Natural killer cell (primary cell): ENCODE measurements at places on chromosomes 16 and 17.

GRCh38 chr16:57764006-57764340, 28.4 kb downstream of the KATNB1 start:
- H3K4me1 ChIP-seq = peaks cover 5% of the 10 kb centered on the region
- no peaks in the 10 kb centered on the region for H3K27me3 ChIP-seq
- no peak overlapping the region for H3K27ac ChIP-seq
- H3K36me3 ChIP-seq = no peaks in the 10 kb centered on the region

DNA sequence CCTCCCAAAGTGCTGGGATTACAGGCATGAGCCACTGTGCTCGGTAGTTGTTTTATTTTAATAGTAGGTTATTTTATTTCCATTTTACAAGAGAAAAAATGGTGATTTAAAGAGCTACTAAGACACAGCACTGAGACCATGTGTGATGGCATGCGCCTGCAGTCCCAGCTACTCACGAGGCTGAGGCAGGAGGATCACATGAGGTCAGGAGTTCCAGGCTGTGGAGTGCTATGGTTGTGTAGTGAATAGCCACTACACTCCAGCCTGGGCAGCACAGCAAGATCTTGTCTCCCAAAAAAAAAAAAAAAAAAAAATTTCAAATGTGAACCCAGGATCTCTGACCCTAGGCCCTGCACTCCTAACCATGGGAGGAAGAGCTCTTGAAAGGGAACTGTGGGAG, 3.7 kb downstream of the SERPINF1 start:
- no peak overlapping the region for H3K4me3 ChIP-seq
- H3K27me3 ChIP-seq = no peaks in the 10 kb centered on the region

DNA sequence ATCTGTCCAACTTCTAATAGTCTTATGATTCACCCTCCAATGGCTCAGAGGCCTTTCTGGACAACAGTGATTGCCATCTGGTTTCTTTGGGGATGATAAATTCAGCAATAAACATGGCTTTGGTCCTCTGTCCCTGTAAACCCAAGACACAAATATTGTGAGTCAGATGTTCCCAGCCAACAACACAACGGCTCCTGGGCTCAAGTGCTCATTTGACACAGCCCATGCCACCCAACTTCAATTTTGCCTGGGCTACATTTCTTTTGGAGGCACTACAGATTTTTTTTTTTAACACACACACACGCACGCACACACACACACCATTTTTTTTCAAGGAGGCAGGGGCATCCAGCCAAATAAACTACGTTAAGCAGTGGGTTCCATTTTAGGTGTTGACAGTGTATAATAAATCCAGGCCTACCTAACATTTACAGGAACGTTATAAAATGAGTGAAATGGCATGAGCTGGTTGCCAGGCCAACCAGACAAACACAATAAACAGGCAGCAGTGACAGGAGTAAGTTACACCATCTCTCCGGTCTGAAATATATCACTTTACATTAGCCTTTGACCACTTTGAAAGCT, 939.9 kb upstream of the SOX9 start:
- H3K27ac ChIP-seq = no peak overlapping the region
- H3K27me3 ChIP-seq = no peaks in the 10 kb centered on the region
- H3K4me3 ChIP-seq = no peak overlapping the region
- no peaks in the 10 kb centered on the region for H3K4me1 ChIP-seq
- DNase-seq = no peak
- no peaks in the 10 kb centered on the region for H3K36me3 ChIP-seq

DNA sequence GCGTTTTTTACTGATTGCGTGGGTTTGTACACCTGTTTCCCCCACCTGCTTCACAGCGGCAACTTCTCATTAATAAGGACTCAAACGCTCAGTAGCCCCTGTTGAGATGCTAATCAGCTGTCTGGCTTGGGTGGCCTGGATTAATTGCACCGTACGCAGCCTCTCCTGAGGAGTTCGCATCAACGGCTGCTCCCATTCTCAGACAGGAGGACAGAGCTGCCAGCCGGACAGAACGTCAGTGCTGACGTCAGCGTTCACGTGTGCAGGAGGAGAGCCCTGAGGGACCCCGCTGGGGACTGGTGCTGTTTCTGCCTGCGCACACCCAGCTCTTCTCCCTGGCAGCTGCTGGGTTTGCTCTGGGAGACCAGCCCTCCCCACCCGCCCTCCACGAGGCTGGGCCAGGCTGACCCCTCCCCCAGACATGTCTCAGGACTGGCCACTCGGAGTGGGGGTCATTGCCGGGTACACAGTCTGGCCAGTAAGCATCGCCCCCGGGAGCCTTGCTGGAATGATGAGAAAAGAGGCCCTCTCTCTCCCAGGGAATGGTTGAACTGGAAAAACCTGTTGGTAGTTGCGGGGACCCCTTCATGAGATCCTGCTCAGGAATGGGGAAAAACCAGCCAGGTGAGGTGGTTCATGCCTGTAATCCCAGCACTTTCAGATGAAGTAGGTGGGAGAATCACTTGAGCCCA, 5.7 kb upstream of the BANP start:
- H3K4me3 ChIP-seq = peak overlapping the region; percentile 4
- H3K27me3 ChIP-seq = no peaks in the 10 kb centered on the region
- peaks cover 8% of the 10 kb centered on the region for H3K4me1 ChIP-seq
- peak; percentile 47 for DNase-seq
- no peak overlapping the region for H3K27ac ChIP-seq
- no peaks in the 10 kb centered on the region for H3K36me3 ChIP-seq

DNA sequence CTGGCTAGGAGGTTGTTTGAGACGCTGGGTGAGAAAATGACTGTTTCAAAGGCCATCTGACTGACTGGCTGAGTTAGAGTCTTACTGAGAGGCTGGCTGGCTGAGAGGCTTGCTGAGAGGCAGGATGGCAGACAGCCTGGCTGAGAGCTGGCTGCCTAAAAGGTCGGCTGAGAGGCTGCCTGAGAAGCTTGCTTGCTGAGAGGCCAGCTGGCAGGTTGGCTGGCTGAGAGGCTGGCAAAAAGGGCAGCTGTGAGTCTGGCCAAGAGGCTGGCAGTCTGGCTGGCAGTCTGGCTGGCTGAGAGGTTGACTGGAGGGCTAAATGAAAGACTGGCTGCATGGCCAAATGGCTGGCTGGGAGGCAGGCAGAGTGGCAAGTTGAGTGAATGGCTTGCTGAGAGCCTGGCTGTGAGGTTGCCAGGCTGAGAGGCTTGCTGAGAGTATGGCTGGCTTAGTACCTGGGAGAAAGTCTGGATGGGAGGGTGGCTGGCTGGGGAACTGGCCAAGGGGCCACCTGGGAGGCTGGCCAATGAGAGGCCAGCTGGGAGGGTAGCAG, 35.3 kb upstream of the ACSM2B start:
- no peaks in the 10 kb centered on the region for H3K36me3 ChIP-seq
- H3K4me1 ChIP-seq = no peaks in the 10 kb centered on the region
- H3K27me3 ChIP-seq = no peaks in the 10 kb centered on the region
- no peak overlapping the region for H3K27ac ChIP-seq
- no peak for DNase-seq
- no peak overlapping the region for H3K4me3 ChIP-seq

DNA sequence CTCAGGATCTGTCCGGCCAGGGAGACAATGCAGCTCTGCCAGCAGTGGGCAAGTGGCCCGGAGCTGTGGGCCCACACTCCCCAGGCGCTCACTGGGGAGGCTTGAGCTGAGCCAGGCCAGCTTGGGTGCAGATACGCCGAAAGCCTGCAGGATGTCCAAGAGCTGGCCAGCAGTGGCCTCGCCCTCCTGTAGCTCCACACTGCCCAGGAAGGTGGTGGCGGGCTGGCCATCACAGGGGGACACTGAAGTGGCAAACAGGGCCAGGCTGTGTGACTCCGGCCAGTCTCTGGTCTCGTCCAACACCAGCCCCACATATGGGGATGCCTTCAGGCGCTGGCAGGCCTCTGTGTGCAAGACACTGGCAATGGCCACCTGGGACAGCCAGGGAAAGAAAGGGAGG, 9.6 kb downstream of the C17orf113 start:
- no peaks in the 10 kb centered on the region for H3K27me3 ChIP-seq
- H3K27ac ChIP-seq = no peak overlapping the region
- DNase-seq = no peak
- no peaks in the 10 kb centered on the region for H3K36me3 ChIP-seq
- no peaks in the 10 kb centered on the region for H3K4me1 ChIP-seq
- no peak overlapping the region for H3K4me3 ChIP-seq

- no peaks in the 10 kb centered on the region for H3K36me3 ChIP-seq
- H3K4me3 ChIP-seq = no peak overlapping the region
- DNase-seq = peak; percentile 64
- no peaks in the 10 kb centered on the region for H3K27me3 ChIP-seq
- H3K4me1 ChIP-seq = peaks cover 72% of the 10 kb centered on the region
These were observed 88.2 kb downstream of the IRF8 start for GRCh38 chr16:85986931-85987749.

DNA sequence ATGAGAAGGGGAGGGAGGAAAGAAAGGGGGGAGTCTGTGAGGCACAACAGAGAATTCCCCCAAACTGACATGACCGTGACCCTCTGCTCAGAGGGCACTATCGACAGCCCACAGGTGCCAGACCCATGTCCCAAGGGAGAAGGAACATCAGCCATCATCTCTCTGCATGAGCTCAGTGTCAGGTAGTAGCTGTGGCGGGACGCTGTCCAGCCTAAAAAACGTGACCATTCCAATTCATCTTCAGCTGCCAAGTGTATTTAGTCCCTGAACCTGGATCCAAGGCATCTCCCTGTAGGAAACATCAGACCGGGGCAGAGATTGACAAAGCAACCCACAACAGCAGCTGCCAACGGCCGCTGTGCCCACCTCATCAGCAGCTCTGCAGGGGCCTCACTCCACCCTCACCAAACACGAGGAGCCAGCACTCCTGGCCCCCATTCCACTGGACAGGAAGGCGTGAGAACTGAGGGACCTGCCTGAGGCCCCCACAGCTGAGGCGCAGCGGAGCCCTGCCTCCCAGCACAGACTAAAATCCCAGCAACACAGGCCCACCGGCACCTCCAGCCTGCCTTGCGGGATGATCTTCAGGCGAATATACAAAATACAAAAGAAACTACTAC, 8.6 kb downstream of the TAF1C start:
- no peak overlapping the region for H3K27ac ChIP-seq
- DNase-seq = no peak
- no peak overlapping the region for H3K4me3 ChIP-seq
- peaks cover 8% of the 10 kb centered on the region for H3K4me1 ChIP-seq
